ENCODE measurements at places on chromosomes 16 and 17. TPM values are rescaled to one million over a fixed set of nuclear protein-coding genes. Genes with fewer than 3 reads are reported as not detected.

The OTOA gene
- total RNA-seq, result not detected

The C16orf96 gene
- total RNA-seq, result not detected

The EFCAB13 gene
- 21.5 TPM for total RNA-seq

The CDC42EP4 gene
- total RNA-seq, result 60.1 TPM

The B4GALNT2 gene
- total RNA-seq, result 1.3 TPM

The NECAB2 gene
- total RNA-seq, result 0.28 TPM

The SLC16A13 gene
- total RNA-seq, result 10.4 TPM

The CNGB1 gene
- total RNA-seq, result 0.19 TPM

The HIRIP3 gene
- total RNA-seq, result 26.3 TPM

The REXO5 gene
- 10.1 TPM for total RNA-seq

The KRTAP17-1 gene
- total RNA-seq, result not detected

The CD300E gene
- not detected for total RNA-seq

DNA sequence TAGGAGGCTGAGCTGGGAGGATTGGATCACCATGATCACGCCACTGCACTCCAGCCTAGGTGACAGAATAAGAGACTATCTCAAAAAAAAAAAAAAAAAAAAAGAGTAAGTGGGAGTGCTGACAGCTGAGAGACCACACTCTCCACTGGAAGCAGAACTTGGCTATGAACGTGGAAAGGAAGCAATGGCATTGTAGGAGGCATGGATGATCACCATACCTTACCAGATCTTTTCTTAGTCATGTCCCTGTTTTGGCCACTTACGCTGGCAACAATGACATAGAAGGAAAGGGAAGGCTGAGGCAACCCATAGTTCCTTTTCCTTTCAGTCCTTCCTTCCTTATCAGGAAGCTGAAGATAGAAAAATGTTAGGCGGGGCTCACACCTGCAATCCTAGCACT, 3.7 kb upstream of the ATP1B2 start:
- no peak for DNase-seq

DNA sequence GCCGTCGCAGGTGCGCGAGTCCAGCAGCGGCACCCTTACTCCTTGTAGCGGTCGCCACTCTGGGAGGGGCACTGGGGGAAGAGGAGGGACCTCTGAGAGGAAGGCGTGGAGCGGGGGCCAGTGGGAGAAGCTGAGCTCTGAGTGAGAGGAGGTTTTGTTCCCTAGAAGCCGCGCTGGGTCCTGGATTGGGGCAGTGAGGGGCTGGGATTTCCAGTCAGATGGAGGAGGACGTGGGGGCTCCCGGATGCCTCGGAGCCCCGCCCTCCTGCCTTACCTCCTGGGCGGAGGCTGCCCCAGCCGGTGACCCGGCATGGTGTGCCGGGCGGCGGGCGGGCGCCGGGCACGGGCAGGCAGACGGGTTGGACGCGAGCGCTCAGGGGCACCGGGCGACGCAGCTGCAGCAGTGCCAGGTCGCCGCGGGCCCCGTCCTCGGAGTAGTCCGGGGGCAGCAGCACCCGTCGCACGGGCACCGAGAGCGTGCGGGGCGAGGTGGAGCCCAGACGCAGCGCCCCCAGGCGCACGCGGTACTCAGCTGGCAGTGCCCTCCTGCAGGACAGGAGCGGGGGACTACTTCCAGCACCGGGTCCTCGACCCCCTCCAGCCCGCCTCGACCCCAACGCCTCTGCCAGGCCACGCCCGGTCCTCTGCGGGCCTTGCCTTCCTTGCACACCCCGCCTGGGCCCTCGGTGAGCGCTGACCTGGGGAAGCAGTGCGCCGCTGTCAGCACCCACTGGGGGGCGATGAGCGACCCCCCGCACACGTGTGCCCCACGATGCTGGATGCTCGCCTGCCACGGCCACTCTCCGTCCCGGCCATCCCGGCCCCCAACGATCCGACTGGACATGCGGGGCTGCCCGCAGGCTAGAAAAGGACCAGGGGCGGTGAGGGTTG, 2.0 kb downstream of the PRSS33 start:
- peak; percentile 41 for DNase-seq

- DNase-seq, result peak; percentile 39
These were observed 55.5 kb downstream of the SYT17 start for GRCh38 chr16:19223235-19224170.

GRCh38 chr16:86065711-86066110, 166.7 kb downstream of the IRF8 start:
- no peak for DNase-seq

DNA sequence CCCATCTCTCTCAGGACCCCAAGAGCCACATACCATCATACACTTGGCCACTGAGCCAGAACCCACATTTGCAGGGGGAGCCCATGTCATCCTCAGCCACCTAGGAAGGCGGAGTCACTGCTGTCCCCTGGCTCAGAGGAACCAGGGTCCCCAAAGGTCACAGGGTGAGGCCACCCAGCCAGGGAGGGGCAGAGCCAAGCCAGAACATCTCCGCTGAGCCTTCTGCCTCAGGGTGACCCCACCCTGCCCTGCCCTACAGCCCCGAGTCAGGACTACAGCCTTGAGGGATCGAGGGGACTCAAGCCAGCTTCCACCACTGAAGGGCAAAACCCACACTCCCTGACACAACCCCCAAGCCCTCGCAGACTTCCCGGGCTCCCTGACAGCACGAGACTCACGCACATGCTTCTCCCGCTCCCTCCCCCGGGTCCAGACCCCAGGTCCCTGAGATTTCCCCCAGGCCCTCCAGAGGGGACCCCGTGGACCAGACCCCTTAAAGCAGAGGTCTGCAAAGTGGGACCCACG, 17.4 kb downstream of the PIEZO1 start:
- DNase-seq, result no peak

- no peak for DNase-seq
These were observed 30.8 kb downstream of the B9D1 start for GRCh38 chr17:19331543-19332245.

- no peak for DNase-seq
These were observed 16.3 kb downstream of the ENPP7 start for GRCh38 chr17:79746889-79747507.

GRCh38 chr16:51072591-51072990, 78.5 kb downstream of the SALL1 start:
- DNase-seq, result no peak

DNA sequence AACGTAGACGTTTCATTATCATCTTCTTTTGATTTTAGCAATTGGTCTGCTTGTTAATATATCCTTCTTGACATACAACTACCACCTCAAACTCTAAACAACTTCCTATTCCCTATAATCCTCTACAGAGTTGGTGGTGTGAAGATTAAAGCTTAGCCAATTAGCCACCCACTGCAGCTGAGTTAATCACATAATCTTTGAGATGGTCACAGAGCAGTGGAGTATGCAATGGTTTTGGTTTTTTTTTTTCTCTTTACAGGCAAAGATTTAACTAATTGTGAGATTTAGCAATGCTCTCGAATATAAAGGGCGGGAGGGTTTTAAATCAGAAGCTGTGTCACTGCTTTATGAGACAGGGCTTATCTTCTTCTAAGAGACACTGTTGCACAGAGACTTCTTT, 37.0 kb downstream of the STX8 start:
- DNase-seq, result no peak

DNA sequence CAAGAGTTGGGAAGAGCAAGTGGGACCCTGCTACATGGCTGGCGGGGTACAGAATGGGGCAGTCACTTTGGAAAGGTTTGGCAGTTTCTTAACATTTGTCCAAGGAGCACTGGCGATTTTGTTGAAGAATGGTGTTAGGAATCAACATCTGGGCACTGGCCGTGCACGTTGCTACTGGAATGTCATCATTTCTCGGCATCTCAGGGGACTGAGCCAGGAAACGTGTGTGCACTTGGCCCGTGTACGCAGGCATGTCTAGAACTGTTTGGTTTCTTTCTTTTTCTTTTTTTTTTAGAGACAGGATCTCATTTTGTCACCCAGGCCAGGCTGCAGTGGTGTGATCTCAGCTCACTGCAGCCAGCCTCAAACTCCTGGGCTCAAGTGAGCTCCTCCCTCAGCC, 17.3 kb upstream of the FOXK2 start:
- DNase-seq, result no peak

- no peak for DNase-seq
These were observed 44.7 kb downstream of the METRNL start for GRCh38 chr17:83123896-83124801.

DNA sequence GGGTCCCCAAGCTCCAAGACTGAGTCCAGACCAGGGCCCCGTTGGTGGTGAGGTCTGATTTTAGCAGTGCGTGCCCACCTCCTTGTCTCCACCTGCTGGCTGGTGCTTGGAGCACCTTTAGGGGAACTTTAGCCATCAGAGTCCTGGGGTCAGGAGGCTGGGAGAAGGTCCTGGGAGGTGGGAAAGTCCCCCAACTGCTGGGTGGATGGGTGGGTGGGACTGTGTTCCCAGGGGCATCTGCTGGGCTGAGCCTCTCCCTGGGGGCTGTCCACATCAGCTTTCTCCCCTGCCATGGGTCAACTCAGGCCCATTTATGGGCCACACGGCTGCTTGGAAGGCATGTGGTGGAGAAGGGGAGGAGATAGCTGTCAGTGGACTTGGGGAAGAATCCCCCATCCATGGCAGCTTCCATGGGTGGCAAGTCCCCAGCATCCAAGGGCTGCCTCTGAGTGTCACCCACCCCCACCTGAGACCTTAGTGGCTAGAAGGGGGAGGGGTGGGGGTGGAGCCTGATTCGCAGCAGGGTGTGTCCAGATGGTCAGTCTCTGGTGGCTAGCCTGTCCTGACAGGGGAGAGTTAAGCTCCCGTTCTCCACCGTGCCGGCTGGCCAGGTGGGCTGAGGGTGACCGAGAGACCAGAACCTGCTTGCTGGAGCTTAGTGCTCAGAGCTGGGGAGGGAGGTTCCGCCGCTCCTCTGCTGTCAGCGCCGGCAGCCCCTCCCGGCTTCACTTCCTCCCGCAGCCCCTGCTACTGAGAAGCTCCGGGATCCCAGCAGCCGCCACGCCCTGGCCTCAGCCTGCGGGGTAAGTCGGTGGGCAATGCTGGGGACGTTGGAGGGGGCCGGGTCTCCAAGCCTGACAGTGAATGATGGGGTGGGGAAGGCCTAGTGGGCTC, at the start of gene TRPV2:
TSS of gene TRPV2 (plus strand) at position 541 of the 894 bp plus-strand sequence. CDS start 2,098 bp downstream, outside the sequence.
- DNase-seq, result no peak

DNA sequence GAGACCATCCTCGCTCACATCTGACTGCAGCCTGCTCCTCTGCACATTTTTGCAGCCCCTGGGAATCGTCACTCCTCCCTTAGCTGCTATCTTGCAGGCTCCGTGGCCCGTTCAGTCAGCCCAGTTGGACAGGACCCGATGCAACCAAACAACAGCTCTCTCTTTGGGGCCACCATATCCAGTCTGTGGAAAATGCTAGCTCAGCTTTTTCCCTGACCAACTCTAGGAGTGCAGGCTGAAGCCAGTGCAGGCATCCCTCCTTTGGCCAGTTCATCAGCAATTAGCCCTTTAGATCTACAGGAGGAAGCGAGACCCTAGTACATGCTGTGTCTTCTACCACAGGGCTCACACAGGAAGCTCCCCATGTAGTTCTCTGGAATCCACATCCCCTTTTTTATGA, 182.1 kb downstream of the HS3ST3A1 start:
- no peak for DNase-seq

GRCh38 chr17:78708510-78708973, 73.5 kb downstream of the CYTH1 start:
- DNase-seq, result peak; percentile 76

DNA sequence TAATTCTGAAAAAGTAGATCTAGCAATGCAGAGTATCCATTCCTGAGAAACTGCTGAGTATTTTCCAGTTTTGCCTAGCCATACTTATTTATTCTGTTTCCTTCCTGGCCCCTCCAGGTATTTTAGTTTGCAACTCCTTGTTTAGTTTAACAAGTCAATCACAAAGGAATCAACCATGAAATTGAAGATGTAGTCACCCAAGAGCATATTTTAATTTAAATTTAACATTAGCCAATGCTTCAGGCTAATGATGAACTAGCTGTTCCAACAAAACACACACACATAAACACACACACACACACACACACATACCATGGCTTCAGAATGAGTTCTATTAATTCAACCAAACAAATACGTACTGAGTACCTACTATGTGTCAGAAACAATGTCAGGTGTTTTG, 332.8 kb upstream of the ERCC4 start:
- DNase-seq, result no peak

GRCh38 chr16:24996301-24996700, 18.9 kb downstream of the ARHGAP17 start:
- DNase-seq, result no peak

DNA sequence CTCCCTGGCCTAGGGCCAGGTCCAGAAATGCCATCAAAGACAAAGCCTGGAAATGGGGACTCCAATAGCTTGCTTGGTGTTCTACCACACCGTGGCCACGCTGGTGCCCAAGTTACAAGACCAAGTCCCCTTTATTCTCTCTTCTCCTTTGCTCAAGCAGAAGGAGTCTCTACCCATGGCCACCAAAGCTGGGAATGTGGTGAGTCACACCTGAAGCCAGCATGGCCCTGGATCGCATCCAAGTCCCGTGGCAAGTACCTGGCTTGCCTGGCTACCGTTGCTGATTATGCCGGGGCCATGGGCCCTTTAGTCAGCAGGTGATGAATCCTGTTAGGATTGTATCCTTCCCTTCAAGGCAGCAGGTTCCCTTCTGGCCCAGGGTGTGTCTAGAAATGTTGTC, 260.0 kb downstream of the HAPSTR1 start:
- DNase-seq, result peak; percentile 92

- DNase-seq, result no peak
These were observed 100.2 kb downstream of the KATNIP start for GRCh38 chr16:27650073-27650701.

- DNase-seq, result peak; percentile 75
These were observed 17.4 kb downstream of the IRF8 start for GRCh38 chr16:85916141-85916890.

- DNase-seq, result peak; percentile 62
These were observed 74.6 kb downstream of the CMC2 start for GRCh38 chr16:80931801-80932707.

Measured in Calu3 (cell line).